ENCODE measurements at places on chromosomes 1 and 21. TPM values are rescaled to one million over a fixed set of nuclear protein-coding genes. Genes with fewer than 3 reads are reported as not detected.
A peak's percentile ranks its signal among the peaks of the same experiment; 100 is the strongest.

ST6GALNAC5 gene
- not detected for total RNA-seq

HSPB7 gene
- not detected for total RNA-seq

FCRL2 gene
- total RNA-seq = not detected

NIBAN1 gene
- 1.9 TPM for total RNA-seq

SLC1A7 gene
- total RNA-seq = 3.1 TPM

RBP7 gene
- total RNA-seq = not detected

CSMD2 gene
- not detected for total RNA-seq

DNA sequence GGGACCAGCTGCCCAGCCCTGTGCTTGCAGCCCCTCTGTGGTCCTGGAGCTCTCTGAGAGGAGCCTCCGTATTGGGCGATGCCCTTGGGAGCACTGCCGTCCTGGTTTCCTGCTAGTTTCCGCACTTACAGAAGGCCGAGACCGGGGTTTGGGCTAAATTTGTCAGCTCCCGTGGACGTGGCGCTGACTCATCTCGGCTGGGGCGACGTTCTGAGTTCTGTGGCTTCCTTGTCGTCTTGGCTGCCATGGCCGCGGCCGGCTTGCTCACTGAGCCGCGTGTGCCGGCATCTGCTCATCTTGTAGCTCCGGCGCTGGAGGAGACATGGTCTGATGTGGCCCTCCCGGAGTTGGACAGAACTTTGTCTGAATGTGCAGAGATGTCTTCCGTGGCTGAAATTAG is 64.9 kb downstream of the PCNT start:
- DNase-seq = no peak

DNA sequence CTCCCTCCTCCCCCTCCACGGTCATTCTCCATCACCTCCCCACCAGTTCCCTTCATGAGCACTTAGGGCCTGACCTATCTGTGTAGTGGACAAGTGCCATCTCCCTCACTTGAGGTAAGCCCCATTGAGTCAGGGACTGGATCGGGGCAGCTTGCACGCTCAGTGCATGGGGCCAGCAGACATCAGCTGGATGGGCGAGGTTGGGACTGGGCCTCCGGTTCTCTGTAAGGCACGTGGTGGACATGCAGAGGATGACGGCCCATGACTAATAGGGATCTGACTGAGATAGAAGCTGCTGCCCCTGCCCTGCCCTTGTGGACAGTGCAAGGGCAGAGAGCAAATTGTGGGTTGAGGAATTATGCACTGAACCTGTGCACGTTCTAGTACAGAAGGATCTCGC is 120.4 kb upstream of the C1orf174 start:
- no peak for DNase-seq

DNA sequence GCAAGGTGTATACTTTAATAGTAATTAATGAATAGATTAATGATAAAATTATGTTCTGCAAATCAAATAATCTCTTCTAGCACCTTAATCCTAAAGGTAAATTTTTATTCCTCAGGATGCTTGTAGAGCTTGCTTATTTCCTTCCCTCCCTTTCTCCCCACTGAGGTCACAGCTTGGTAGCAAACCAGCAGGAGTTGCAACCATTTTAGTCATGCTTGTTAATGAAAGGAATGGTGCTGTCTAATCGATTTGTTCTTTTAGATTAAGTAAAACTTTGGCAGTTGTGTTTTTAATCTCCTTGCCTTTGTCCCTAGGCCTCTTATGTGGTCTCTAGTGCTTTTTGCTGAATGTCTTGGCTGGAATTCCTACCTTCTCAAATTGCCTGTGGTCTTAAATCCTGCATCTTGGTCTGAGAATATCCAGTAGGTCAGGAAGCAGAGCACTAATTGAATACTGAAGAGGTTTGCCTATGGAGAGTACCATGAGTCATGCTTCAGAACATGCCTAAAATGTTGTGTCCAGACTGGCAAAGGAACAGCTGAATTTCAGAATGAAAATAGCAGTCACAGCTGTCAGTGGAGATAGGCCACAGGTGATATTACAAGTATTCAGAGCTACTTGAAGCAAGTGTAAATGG is 36.3 kb upstream of the RWDD3 start:
- DNase-seq = no peak

GRCh38 chr1:234914606-234915290 is 213.9 kb downstream of the TOMM20 start:
- no peak for DNase-seq

GRCh38 chr1:94622757-94623156 is 81.2 kb upstream of the F3 start:
- DNase-seq = no peak

DNA sequence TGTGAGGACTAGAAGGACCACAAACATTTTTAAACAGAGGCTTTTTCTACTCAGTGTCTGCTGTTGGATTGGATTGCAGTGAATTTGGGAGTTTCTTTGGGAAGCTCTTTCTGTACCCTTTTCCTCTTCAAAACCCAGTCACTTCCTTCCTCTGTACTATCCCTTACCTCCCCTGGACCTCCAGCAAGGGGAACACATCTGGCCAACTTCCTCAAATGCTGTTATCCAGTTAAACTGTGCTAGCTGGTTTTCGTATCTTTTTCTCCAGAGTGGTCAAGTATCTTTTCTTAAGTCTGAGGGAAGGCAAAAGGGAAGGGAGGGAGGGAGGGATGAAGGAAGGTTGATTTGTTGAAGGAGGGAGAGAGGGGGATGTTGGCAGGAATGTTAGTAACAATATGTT is 99.2 kb upstream of the TNR start:
- no peak for DNase-seq

GRCh38 chr1:174114788-174115448 is 44.4 kb upstream of the RABGAP1L start:
- peak; percentile 81 for DNase-seq

GRCh38 chr1:193060938-193061337 is 1.5 kb downstream of the RO60 start:
- peak; percentile 7 for DNase-seq

- no peak for DNase-seq
These were observed 39.1 kb downstream of the SYF2 start for GRCh38 chr1:25193229-25193628.

GRCh38 chr1:207992677-207993236 is 81.8 kb upstream of the CD34 start:
- DNase-seq = no peak

- no peak for DNase-seq
These were observed 50.3 kb downstream of the ARID4B start for GRCh38 chr1:235277709-235278108.

DNA sequence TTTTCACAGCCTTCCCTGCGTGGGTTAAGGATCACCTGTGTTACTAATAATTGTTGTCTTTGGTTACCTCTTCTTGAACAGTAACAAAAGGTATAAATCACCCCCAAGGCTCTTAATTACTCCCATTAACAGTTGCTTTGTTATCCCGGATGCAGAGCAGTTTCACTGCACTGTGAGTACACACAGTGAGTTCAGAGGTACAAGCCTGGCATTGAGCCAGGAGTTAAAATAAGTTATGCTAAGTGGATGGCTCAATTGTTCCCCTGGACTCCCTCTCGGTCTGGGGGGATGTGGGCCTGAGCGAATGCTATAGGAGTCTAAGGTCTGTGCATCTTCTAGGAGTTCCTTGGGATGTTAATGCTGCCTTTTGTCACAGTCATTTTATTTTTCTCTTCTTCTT is 258.3 kb downstream of the ATG4C start:
- DNase-seq = no peak

Data from HT-29 (cell line).